ENCODE measurements at places on chromosomes 2 and 18.

DNA sequence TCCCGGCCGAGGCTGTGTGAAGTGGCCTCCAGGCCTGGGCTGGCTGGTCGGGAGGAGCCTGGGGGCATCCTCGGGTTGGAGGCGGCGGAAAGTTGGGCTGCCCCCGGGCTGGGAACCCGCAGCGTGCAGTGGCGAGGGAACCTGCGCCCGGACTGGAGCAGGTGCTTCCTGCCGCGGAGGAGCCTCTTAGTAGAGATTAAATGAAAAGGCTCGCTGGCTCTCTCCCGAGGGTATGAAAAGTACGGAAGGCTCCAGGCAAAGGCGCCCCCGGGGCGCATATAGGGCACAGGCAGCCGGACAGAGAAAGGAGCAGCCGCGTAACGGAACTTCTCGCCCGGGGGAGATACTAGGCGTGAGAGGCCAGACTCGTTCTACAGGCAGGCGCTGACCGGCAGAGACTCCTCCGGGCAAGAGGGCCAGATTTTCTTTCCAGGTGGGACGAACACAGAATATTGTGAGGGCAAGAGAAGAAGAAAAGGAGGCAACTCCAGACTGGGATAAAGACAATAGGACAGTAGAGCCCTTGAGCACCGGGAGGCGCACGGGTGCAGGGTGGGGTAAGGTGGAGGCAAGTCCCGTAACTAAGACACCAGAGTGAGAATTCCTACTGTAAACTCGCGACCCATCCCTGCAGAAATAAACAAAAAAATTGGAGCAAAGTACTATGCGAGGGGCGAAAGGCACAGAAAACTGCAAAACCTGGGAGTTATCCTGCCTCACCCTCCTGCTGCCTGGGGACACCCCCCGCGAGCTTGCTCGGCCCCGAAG, 816 bp downstream of the CDH2 start:
- no peak for DNase-seq

GRCh38 chr2:237873421-237873831, 14.0 kb downstream of the RAMP1 start:
- DNase-seq = peak; percentile 34

DNA sequence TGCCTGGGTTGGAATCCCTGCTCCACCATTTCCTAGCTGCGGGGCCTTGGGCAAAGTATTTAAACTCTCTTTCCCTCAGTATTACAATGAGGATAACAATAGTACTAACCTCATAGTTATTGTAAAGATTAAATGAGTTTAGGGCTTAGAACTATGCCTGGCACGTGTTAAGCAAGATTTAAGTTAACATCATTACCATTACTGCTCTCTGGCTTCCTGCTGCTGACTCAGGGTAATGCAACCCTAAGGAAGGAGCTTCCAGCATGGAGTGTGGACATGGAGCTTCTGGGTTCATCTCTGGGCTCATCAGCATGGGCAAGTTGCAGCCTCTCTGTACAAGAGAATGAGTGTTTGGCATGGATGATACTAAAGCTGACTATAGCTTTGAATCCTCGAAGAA, 374.2 kb upstream of the MAP2 start:
- DNase-seq = no peak

- no peak for DNase-seq
These were observed 1406.3 kb upstream of the CELF4 start for GRCh38 chr18:38971881-38972280.
